ENCODE measurements at places on chromosomes 3 and 15. TPM values are rescaled to one million over a fixed set of nuclear protein-coding genes. Genes with fewer than 3 reads are reported as not detected.

DNA sequence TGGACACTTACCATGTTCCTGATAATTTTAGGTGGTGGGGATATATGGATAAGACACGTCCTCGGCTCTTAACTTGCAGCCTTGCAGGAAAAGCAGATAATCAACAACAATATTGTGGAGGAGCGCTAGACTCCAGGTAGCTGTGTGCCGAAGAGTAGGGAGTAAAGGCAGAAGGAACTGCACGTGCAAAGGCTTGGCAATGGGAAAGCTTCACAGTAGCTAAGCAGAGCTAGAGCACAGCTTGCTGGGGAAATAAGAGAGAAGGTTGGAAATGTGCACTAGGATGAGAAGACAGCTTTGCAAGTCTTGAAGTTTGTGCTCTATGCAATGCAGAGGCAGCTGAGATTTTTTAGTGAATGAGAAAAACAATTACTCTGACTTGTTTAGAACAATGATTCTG is 12.4 kb downstream of the PSMA4 start:
- no peaks in the 10 kb centered on the region for H3K27me3 ChIP-seq
- no peak overlapping the region for H3K27ac ChIP-seq
- no peak for DNase-seq
- no peak overlapping the region for H3K4me3 ChIP-seq
- no peaks in the 10 kb centered on the region for H3K4me1 ChIP-seq

GRCh38 chr15:76982356-76982755 is 12.6 kb upstream of the PSTPIP1 start:
- no peak overlapping the region for H3K27ac ChIP-seq
- H3K36me3 ChIP-seq = peaks cover 14% of the 10 kb centered on the region
- no peak overlapping the region for H3K4me3 ChIP-seq
- peaks cover 5% of the 10 kb centered on the region for H3K27me3 ChIP-seq
- no peak for DNase-seq
- no peaks in the 10 kb centered on the region for H3K4me1 ChIP-seq

HRH1 gene
- total RNA-seq = not detected

DNA sequence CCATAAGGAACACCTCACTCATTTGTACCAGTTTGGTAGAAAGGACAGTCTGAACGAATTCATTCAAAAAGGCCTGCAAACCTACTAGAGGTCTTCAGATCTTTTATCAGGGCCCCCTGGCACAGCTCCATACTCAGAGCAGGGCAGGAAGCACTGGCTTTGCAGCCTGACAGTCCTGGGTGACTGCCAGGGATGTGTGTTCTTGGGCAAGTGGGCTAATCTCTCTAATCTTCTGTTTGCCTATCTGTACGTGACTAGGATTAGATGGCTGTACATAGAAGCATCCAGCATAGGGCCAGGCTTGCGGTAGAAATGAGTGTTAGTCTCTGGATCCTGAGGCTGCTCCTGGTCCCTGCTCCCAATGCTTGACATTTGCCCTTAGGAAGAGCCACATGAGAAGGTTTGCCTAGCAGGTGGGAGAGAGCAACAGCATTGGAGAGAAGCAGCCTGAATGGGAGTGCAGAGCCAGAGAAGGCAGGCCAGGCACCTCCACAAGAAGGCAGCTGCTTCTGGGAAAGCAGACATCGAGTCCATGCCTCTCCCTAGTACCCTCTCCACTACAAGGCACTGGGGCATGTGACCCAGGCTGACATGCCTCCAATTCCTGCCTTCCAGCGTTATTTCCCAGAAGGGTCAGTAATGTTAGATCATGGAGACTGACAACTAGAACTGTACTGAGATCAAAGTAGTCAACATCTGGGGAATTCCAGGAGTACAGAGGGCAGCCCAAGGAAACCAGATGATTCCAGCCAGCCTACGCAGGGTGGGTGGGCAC is 1.0 kb upstream of the CXCR6 start:
- DNase-seq = no peak
- no peaks in the 10 kb centered on the region for H3K36me3 ChIP-seq
- H3K27me3 ChIP-seq = peaks cover 2% of the 10 kb centered on the region
- no peak overlapping the region for H3K27ac ChIP-seq
- H3K4me1 ChIP-seq = peaks cover 6% of the 10 kb centered on the region
- H3K4me3 ChIP-seq = no peak overlapping the region

GRCh38 chr3:84042399-84043106 is 916.2 kb upstream of the CADM2 start:
- no peak overlapping the region for H3K4me3 ChIP-seq
- peaks cover 5% of the 10 kb centered on the region for H3K36me3 ChIP-seq

- H3K4me3 ChIP-seq = no peak overlapping the region
- no peak overlapping the region for H3K27ac ChIP-seq
- H3K4me1 ChIP-seq = peaks cover 7% of the 10 kb centered on the region
Observed at GRCh38 chr15:78307976-78308375, 8.6 kb upstream of the SKIC8 start.

- H3K4me1 ChIP-seq = peaks cover 1% of the 10 kb centered on the region
- H3K27ac ChIP-seq = no peak overlapping the region
- no peak for DNase-seq
- peaks cover 9% of the 10 kb centered on the region for H3K36me3 ChIP-seq
- peaks cover 2% of the 10 kb centered on the region for H3K27me3 ChIP-seq
- H3K4me3 ChIP-seq = no peak overlapping the region
Observed at GRCh38 chr3:38307599-38307998, 25.5 kb downstream of the SLC22A14 start.

ISLR2 gene
- 21.1 TPM for total RNA-seq

CCDC32 gene
- total RNA-seq = 21.4 TPM

GRCh38 chr15:33985751-33986150 is 17.5 kb downstream of the CHRM5 start:
- DNase-seq = no peak
- no peaks in the 10 kb centered on the region for H3K36me3 ChIP-seq
- H3K4me3 ChIP-seq = no peak overlapping the region
- no peaks in the 10 kb centered on the region for H3K27me3 ChIP-seq

NAALADL2 gene
- 1.6 TPM for total RNA-seq

ARID3B gene
- total RNA-seq = 154 TPM

- H3K27me3 ChIP-seq = no peaks in the 10 kb centered on the region
- no peak for DNase-seq
- H3K27ac ChIP-seq = no peak overlapping the region
- H3K4me1 ChIP-seq = no peaks in the 10 kb centered on the region
- H3K4me3 ChIP-seq = no peak overlapping the region
Observed at GRCh38 chr3:47092090-47092489, 71.8 kb downstream of the SETD2 start.

- no peak overlapping the region for H3K27ac ChIP-seq
- DNase-seq = no peak
- H3K36me3 ChIP-seq = no peaks in the 10 kb centered on the region
- no peaks in the 10 kb centered on the region for H3K4me1 ChIP-seq
- H3K27me3 ChIP-seq = peaks cover 3% of the 10 kb centered on the region
Observed at GRCh38 chr3:143585720-143586456, 262.4 kb downstream of the SLC9A9 start.

MELTF gene
- total RNA-seq = 31.8 TPM

GRCh38 chr15:27382361-27383025 is 411.5 kb downstream of the GABRG3 start:
- peaks cover 20% of the 10 kb centered on the region for H3K4me1 ChIP-seq
- H3K36me3 ChIP-seq = no peaks in the 10 kb centered on the region
- no peak for DNase-seq
- H3K27me3 ChIP-seq = peaks cover 3% of the 10 kb centered on the region
- H3K27ac ChIP-seq = peak overlapping the region; percentile 89

DLEC1 gene
- 0.42 TPM for total RNA-seq

SLC15A2 gene
- total RNA-seq = 0.64 TPM

DNA sequence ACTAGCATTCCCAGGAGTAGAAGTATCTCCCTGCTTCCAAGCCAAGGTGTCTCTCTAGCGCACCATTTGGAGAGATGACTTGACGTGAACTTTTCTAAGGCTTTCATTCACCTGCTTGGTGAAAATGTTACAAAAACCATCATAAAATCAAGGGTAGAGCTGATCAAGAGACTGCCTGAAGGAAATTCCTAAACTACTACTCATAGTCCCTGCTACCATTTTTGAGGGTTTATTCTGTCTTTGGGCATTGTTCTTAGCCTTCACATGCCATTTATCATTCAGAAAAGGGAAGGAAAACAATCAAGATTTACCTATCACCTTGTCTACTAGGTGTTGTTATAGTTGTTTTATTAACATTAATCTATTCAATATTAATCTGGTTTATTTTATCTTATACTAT is 525.8 kb downstream of the NTRK3 start:
- H3K27ac ChIP-seq = no peak overlapping the region
- no peaks in the 10 kb centered on the region for H3K36me3 ChIP-seq
- peaks cover 9% of the 10 kb centered on the region for H3K4me1 ChIP-seq
- no peak for DNase-seq
- H3K4me3 ChIP-seq = no peak overlapping the region
- H3K27me3 ChIP-seq = peaks cover 2% of the 10 kb centered on the region

PAQR9 gene
- 2.5 TPM for total RNA-seq

CPA3 gene
- not detected for total RNA-seq

DNA sequence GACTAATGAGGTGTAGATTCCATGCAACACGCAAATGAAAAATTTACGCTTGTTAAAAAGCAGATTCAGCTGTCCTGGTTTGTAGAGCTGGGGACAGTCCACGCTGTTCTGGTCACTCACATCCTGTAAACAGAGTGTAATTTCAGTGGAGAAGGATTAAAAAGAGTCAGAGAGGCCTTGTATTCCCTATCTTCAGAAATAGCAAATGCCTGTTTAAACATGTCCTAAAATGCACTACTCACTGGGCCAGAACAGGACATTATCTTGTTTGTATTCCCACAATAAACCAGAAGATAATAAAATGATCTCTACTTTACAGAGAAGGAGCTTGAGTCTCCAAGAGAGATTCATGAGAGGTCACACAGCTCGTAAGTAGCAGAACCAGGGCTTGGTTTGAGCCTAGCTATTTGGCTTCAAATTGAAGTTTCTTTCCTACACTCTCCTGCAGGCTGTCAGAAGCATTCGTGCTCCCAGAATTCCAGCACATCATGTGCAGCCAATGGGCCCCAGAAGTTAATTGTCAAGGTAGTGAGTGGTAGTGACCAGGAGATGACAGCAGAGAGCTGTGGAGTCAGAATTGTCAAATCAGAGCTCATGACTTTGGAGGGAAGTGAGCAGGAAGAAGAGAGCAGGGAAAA is 242.5 kb downstream of the ATP8B4 start:
- no peak overlapping the region for H3K27ac ChIP-seq
- peaks cover 2% of the 10 kb centered on the region for H3K27me3 ChIP-seq
- no peak overlapping the region for H3K4me3 ChIP-seq
- no peaks in the 10 kb centered on the region for H3K36me3 ChIP-seq
- no peaks in the 10 kb centered on the region for H3K4me1 ChIP-seq
- DNase-seq = no peak

All from glutamatergic neuron (in vitro differentiated cells).